ENCODE measurements at places on chromosomes 13 and 19.
A peak's percentile ranks its signal among the peaks of the same experiment; 100 is the strongest.

GRCh38 chr13:53200498-53201453 is 172.2 kb downstream of the OLFM4 start:
- peak; percentile 49 for DNase-seq

GRCh38 chr13:66102864-66103263 is 1127.3 kb downstream of the PCDH9 start:
- no peak for DNase-seq

- no peak for DNase-seq
These were observed 6.0 kb upstream of the BCL3 start for GRCh38 chr19:44742330-44743061.

DNA sequence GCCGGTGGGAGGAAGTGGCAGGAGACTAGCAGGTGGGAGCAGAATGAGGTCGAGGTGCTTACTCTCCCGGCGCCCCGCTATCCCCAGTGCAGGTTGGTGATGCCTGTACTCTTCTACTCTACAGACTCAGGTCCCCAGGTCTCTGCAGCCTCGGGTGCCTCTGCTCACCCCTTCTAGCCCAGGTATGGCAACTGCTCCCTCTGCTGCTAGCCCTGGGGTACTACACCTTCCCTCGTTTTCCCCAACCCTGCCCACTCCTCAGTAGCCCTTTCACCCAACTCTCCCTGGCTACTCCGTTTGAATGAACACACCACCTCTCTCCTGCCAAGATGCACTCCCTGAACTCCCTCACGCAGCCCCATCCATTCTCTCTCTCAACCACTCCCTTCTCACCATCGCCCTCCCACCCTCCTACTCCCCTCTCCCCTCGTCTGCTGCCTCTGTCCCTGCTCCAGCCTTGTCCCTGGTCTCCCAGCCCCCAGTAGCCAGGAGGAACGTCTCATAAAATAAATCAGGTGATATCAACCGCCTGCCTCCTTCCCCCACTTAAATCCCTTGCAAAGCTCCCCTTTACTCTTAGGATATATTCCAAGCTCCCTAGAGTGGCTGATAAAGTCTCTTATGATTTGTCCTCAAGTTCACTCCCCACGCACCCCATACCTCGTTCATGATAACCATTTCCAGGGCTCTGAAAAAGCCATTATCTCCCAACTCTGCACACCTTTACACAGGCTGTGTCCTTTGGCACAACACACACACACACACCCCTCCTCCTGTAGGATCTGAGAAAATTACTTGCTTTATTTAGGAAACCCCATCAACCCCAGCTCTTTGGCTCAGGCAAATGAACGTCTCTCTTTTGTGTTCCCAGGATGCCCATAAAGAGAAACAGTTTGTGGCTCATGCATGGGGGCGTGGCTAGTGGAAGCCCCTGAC is 8.2 kb upstream of the MEIS3 start:
- peak; percentile 75 for DNase-seq

DNA sequence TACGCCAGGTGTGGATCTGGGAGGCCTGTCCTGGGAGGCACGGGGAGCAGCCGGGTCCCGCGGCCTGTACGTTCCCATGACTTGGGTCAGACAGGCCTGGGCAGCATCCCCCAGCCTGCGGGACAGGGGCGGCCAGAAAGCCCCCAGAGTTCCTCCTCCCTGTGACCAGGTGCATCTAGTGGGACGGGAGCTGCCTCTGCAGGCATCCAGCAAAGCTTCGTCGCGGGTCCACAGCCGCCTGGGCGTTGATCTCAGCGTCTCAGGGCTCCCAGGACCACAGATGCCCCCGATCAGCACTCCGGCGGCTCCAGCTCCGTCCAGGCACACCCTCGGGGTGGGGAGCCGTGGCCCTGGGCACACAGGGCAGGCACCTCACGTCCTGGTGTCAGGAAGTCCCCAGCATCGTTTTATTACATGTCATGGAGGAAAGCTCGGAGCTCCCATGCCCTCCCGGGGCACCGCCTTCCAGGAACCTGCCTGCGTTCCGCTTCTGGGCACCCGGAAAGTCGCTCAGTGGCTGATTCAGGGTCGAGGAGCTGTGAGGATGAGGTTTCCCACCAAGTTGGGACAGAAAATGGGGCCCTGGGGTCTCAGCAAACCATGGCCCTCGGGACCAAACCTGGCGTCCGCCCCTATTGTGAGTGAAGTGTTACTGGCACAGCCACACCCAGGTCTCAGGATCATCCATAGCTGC is 1.5 kb upstream of the GZMM start:
- DNase-seq: no peak

- no peak for DNase-seq
These were observed 33.1 kb upstream of the ZNF536 start for GRCh38 chr19:30338878-30339623.

- no peak for DNase-seq
These were observed 13.5 kb upstream of the VWA8 start for GRCh38 chr13:41974262-41974900.

- DNase-seq: no peak
These were observed 1.2 kb upstream of the ENOX1 start for GRCh38 chr13:43787997-43788396.

DNA sequence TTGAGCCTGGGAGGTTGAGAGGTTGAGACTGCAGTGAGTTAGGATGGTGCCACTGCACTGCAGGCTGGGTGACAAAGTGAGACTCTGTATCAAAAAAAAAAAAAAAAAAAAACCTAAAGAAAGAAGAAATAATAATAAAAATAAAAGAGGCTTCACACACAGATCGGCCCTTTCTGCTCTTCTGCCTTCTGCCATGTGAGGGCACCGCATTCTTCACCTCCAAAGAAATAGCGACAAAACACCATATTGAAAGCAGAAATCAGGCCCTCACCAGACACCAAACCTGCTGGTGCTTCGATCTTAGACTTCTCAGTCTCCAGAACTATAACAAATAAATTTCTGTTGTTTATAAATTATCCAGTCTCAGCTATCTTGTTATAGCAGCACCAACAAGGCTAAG is 3.0 kb downstream of the ZNF649 start:
- no peak for DNase-seq

DNA sequence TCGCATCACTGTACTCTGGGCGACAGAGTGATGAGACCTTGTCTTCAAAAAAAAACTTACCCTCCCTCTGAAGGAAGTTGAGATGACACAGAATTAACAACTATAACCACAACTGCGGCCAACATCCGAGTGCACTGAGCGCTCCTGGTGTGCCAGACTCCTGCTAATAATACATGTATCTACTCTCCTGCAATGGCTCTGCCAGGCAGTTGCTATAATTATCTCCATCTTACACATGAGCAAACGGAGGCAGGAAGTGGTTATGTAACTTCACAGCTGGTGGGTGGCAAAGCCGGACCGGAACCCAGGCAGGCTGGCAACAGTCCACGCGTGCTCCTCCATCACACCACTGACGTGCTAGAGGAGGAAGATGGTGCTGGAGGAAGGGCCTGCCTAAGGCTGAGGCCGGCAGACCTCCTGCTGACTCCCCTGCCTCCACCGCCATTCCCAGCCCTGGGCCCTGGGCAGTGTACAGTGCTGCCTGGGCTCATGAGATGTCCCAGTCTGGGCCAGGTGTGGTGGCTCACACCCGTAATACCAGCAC is 12.6 kb downstream of the XRCC1 start:
- DNase-seq: no peak

DNA sequence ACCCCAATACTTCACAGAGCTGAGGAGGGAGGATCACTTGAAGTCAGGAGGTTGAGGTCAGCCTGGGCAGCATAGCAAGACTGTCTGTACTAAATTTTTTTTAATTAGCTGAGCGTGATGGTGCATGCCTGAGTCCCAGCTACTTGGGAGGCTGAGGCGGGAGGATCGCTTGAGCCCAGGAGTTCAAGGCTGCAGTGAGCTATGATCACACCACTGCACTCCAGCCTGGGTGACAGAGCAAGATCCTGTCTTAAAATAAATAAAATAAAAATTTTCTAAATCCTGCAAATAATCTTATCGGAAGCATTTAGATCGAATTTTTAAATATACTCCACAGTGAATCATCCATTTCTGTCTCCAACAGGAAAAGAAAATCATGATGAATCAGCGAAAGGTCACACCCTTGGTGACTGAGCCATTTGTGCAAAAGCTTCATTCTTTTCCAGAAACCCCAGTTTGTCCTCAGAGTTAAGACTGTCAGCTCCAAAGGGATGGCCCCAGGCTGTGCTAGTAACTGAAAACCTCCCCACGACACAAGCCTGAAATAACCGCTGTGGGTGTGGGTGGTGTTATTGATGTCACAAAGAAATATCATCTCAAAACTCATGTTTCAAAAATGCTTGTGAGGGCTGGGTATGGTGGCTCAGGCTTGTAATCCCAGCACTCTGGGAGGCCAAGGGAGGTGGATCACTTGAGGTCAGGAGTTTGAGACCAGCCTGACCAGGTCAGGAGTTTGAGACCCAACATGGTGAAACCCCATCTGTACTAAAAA is 167.6 kb downstream of the PTPRS start:
- DNase-seq: no peak

DNA sequence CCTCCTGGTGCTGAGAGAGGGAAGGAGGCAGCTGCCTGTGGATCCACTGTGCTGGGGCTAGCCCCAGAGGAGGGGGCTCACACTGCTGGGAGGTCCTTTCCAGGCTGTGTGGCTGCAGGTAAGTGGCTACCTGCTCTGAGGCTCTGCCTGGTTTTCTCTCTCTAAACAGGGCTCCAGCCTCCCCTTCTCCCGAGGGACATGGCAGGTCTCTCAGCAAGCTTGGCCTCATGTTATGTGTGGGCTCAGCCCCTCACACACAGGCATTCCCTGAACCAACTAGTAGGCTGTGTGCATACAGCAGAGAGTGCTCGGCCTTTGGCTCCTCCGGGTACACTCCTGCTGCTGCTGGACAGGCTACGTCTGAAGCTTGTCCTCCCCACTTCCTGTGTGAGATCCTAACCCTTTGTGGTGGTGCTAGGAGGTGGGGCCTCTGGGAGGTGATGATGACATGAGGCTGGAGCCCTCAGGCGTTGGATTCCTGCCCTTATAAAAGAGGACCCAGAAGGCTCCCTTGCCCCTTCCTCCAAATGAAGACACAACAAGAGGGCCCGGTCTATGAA is 4.2 kb downstream of the ZNF835 start:
- DNase-seq: no peak

DNA sequence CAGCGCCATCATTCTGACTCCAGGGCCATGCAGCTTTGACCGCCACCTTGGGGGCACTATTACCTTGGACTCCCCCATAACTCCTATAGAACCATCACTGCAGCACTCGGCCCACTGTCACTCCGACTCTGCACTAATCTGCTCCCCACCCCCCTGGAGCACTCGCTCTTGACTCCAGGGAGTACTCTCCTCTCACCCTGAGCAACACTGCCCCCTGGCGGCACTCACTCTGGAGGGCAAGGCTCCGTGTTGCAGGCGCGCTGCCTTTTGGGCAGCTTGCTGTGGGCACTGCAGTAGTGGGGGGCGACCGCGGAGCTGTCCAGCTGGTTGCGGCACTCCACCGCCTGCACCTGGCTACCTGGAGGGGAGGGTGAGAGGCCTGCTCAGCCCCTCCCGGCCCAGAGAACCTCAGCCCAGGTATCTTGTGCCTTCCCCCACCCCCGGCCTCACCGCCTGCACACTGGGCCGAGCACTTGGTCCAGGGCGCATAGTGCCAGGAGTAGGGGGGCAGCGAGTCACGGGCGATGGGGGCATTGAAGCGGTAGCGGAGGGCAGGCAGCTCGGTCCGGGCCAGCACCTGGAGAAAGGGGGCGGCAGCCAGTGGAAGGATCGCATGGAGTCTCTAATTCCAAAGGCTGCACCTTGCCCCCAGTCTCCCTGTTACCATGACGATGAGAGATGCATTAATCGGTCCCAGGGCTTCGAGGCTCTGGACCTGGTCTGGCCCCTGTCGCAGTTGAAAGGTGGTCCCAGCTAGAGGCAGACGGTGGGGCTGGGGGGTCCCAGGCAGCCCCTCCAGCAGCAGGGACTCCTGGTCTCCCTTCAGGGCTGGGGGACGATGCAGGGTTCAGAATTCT is 8.9 kb upstream of the MYO1F start:
- DNase-seq: peak; percentile 61

GRCh38 chr13:114259374-114259773 is 22.0 kb upstream of the UPF3A start:
- no peak for DNase-seq

GRCh38 chr13:111282425-111282824 is 38.0 kb upstream of the TEX29 start:
- DNase-seq: no peak

- DNase-seq: no peak
These were observed 825 bp upstream of the YIF1B start for GRCh38 chr19:38316477-38317067.

DNA sequence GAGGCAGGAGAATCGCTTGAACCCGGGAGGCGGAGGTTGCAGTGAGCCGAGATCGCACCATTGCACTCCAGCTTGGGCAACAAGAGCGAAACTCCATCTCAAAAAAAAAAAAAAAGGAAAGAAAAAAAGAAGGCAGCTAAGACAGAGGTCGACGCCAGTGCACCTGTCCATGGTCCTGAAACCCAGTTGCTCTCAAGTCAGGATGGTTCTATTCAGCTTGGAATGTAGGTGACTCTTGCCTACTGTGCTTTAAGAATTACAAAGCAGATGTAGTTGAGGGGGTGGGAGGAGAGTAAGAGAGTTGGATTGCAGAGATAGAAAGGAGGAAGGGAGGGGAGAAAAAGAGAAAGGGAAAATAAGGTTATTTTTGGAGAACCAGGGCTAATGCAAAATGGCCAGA is 18.7 kb downstream of the CACNG7 start:
- no peak for DNase-seq

- DNase-seq: no peak
These were observed 22.4 kb upstream of the USE1 start for GRCh38 chr19:17192751-17193150.

GRCh38 chr13:90947976-90948375 is 399.5 kb upstream of the MIR17HG start:
- DNase-seq: no peak

- no peak for DNase-seq
These were observed 8.0 kb downstream of the RAB3D start for GRCh38 chr19:11331502-11331901.

GRCh38 chr13:91181892-91182291 is 165.6 kb upstream of the MIR17HG start:
- no peak for DNase-seq

DNA sequence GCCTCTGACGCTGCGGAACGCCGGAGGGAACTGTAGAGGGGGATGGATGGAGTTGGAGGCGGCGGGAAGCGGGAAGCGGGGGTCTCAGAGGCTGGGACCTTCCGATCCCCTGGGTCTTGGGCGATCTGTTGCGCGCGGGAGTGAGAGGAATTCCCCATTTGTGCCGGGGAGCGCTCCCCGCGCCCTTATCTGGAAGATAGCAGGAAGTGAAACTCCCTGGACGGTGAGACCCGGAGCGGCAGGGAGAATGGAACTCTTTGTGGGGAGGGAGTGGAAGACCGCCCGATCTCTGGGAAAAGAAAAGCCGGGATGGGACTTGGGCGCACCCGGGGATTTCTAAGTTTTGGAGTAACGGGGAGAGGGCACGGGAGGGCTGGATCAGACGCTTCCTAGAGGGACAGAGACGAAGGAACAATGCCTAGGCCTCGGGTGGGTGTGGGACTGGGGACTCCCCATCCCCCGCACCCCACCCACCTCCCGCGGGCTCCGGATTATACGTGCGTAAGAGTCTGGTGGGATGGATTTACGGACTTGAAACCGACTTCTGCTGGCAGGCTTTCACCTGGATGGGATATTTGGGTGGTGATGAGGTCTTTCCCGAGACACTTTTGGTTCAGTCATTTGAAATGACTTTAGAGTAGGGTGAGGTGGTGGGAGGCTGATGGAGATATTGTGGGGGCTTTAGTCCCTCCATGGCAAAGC is 495 bp downstream of the LSR start:
- no peak for DNase-seq

Data from liver (tissue), 10 donors.